Activated CD8-positive, alpha-beta T cell treated with anti-CD3 and anti-CD28 coated beads for 36 hours (primary cell): ENCODE measurements at places on chromosomes 16 and 17. TPM values are rescaled to one million over a fixed set of nuclear protein-coding genes. Genes with fewer than 3 reads are reported as not detected.

DNA sequence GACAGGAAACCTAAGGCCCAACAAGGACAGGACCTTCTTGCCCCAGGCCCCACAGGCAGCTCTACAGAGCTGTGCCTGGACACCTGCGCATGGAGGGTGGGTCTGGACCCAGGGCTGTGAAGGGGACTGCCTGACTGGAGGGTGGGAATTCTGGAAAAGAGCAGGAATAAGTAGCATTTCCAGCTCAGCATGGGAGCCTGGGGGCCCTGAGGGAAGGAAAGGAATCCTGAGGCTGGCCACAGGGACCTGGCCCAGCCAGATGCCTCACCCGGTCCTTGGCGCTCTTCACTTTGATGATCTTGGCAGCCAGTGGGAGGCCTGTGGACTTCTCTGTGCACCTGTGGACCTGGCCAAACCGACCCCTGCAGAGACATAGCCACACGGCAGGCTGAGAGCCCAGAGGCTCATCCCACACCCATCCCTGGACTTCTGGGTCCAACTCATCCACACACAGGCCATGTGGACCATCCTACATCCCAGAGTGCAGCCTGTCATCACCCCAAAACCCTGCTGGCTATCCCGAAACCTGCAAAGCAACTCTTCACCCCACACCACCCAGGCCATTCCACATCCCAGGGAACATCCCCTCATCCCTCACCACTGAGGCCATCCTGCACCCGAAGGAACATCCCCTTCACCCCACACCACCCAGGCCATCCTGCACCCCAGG, 18.7 kb downstream of the MYLK3 start:
- DNase-seq, result no peak
- H3K4me1 ChIP-seq, result no peaks in the 10 kb centered on the region
- H3K36me3 ChIP-seq, result no peaks in the 10 kb centered on the region
- H3K27me3 ChIP-seq, result no peaks in the 10 kb centered on the region
- H3K4me3 ChIP-seq, result no peak overlapping the region

DNA sequence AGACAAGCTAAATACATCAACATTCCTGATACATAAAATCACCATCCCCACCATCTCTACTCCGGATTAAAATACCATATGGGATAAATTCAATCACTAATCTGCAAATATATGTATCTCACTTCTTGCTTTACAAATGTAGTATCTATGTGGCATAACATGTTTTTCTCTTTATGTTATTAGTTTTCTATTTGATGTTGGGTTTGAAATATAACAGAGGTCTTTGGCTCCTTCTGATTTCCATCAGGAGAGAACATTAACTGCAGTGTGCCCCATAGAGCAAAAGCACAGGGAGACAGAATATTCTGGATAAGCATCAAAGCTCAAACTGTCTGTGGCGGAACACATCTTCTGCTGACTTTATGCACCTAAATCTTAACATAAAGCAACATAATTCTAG, 547.2 kb upstream of the CDH8 start:
- DNase-seq, result no peak
- H3K27ac ChIP-seq, result no peak overlapping the region
- no peak overlapping the region for H3K4me3 ChIP-seq
- H3K4me1 ChIP-seq, result no peaks in the 10 kb centered on the region
- no peaks in the 10 kb centered on the region for H3K36me3 ChIP-seq

The B4GALNT2 gene
- not detected for total RNA-seq

- DNase-seq, result no peak
- H3K36me3 ChIP-seq, result no peaks in the 10 kb centered on the region
- H3K4me3 ChIP-seq, result no peak overlapping the region
- no peak overlapping the region for H3K27ac ChIP-seq
Observed at GRCh38 chr16:14013145-14013570, 58.0 kb upstream of the MRTFB start.

GRCh38 chr16:88423448-88423850, 29.6 kb upstream of the ZFPM1 start:
- DNase-seq, result no peak
- H3K27me3 ChIP-seq, result peaks cover 1% of the 10 kb centered on the region
- no peaks in the 10 kb centered on the region for H3K36me3 ChIP-seq

The KCNH6 gene
- total RNA-seq, result not detected

The CPHXL2 gene
- not detected for total RNA-seq
